ENCODE measurements at places on chromosomes 1 and 21. TPM values are rescaled to one million over a fixed set of nuclear protein-coding genes. Genes with fewer than 3 reads are reported as not detected.

The OLFML3 gene
- total RNA-seq = 0.17 TPM

The AIM2 gene
- total RNA-seq = not detected

The BCAN gene
- total RNA-seq = 0.17 TPM

The FOXD2 gene
- total RNA-seq = 0.21 TPM

DNA sequence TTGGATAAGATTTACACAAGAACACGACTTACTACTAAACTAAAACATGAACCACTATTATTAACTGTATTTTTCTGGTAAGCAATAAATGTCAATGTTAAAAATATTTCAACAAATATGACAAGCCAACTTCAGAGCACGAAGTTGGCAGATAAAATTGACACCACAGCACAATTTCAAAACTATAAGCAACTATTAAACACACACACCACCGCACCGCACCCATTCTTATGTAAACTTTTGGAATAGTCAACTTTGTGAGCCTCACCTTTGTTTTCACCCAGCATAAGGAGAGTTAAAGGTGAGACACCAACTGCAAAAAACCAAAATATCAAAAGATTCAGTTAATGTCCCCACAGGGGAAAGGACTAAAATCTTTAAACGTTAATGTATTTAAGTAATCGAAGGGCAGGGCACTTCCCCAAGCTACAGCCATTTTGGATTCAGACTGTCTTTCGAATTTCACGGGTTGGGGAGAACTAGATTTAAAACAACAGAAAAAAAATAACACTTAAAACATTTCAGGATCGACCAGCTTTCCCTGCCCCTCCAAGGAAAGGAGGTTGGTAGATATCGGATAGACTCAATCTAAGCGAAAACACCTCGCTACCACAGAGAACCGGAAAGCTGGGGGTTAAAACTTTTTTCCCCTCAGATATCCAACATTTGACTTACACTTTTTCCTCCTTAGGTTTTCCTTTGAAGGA lies 872 bp downstream of the GPBP1L1 start:
- no peak for DNase-seq

- DNase-seq = no peak
Measured at GRCh38 chr1:185144233-185144632, 12.5 kb downstream of the TRMT1L start.

GRCh38 chr1:88956003-88956402 lies 36.4 kb downstream of the KYAT3 start:
- no peak for DNase-seq

The SLC19A2 gene
- total RNA-seq = 26.8 TPM

DNA sequence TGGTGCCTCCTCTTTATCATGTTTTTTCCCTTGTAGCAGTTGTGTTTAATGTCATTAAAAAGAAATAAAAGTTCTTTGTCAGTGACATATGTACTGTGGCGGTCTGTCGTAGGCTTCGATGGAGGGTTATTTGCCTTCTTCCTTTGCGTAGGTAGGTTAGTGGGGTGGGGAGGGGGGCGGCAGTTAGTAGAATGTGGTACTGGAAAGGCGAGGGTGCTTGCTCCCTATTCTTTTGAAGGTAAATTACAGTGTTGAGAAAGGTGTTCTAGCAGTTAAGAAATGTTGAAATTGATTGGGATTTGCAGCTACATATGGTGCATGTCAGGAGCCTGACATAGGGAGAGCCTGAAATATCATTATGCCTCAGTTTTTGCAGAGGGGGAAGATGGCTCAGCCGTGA lies 11.9 kb downstream of the FNDC5 start:
- no peak for DNase-seq

DNA sequence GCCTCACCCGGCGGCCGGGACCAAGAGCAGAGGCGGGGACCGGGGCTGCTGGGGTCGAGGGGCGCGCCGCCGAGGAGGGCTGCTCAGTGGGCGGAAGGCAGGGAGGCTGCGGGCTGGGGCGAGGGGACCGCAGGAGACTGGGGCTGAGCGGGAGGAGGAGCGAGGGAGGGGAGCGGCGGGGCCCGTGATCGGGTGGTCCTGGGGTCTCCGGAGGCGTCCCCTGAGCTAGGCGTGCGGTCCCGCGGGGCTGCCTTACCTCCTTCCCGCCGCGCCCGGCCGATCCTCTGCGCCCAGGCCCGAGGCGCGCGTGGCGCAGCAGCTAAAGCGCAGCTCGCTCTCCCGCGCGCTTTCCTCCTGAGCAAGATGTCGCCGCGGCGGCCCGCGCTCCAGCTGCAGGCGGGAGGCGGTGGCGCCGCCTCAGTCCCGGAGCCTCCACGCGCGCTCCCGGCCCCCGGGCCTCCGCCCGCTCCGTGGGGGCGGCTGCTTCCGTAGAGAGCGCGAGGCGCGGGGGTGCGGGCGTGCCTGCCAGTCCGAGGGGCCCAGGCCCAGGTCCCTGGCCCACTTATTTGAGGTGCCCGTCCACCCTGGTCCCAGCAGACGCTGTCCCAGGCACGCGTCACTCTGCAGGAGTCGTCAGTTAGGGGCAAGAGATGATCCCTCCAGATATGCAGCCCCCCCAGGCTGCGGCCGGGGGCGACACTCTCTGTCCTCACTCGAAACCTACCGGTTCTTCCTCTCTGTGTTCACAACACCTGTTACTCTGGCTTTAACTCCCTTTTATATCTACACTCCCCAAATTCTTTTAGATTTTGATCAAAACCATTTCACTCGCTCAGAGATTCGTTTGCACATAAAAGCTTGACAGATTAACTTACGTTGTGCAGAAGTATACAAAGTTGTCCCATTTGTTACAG lies at the start of gene CCSAP:
Gene CCSAP (minus strand): TSS at position 392 of the 914 bp plus-strand sequence. CDS start 582 bp downstream, outside the sequence.
- no peak for DNase-seq

DNA sequence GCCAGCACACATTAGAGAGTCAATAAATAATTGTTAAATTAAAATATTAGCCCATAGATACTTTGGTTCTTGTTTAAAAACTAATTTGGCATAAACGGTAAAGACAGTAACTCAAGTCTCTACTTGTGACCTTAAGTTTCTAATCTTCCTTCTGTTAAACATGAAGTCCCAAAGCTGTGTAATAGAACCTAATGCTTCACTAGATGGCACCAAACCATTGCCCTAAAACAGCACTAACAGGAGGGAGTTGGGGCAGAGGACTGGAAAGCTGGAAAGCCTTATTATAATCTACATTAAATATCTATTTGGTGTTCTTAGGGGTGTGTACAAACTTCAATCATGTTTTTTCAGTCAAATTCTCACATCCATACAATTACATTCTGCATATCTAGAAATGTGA lies 176.7 kb downstream of the OLFM3 start:
- no peak for DNase-seq

DNA sequence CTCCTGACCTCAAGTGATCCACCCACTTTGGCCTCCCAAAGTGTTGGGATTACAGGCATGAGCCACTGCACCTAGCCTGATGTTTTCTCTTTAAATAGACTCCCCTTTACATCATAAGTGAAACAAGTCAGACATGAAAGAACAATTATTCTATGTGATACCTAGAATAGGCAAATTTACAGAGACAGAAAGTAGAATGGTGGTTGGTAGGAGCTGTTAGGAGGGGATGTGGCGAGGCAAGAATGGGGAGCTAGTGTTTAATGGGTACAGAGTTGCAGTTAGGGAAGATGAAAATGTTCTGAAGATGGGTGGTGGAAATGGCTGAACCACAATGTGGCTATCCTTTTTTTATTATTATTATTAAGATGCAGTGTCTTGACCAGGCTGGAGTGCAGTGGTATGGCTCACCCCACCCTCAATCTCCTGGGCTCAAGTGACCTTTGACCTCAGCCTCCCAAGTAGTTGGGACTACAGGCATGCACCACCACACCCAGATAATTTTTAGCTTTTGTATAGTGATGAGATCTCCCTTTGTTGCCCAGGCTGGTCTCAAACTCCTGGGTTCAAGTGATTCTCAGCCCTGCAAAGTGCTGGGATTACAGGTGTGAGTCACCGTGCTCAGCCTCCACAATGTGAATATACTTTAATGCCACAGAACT lies 28.4 kb downstream of the ELF3 start:
- DNase-seq = no peak

DNA sequence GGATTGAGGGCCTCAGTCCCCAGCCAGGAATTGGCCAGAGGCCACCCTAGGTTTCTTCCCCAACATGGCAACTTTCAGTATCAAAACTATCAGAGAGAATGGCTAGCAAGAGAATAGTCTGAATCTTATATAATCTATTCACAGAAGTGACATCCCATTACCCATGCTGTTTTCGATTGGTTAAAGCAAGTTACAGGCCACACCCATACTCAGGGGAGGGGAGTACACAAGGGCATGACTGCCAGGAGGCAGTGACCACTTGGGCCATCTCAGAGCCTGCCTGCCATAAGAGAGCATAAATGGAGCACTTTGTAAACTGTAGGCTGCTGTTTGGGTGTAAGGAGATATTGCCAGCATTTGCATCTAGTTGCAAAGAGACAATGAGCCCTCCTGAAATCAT lies 65.4 kb downstream of the FAM163A start:
- no peak for DNase-seq

- no peak for DNase-seq
Measured at GRCh38 chr1:76782809-76783208, 84.5 kb upstream of the ST6GALNAC5 start.

DNA sequence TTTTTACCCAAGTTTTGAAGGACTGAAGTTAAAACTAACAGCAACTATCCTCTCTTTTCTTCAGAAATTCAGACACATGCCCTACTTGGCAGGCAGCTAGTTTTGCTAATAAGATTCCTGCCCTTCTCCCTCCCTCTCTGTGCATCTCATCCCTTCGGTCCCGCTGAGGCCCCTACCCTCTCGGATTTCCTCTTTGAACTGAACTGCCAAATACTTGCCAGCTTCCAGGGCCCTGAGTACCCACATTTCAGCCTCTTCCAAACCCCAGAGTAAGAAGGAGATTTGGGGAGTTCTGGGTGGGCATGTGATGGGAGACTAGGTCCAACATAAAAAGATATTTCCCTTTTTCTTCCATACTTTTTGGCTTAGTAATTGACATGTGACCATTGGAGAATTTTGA lies 116.5 kb upstream of the JUN start:
- no peak for DNase-seq

DNA sequence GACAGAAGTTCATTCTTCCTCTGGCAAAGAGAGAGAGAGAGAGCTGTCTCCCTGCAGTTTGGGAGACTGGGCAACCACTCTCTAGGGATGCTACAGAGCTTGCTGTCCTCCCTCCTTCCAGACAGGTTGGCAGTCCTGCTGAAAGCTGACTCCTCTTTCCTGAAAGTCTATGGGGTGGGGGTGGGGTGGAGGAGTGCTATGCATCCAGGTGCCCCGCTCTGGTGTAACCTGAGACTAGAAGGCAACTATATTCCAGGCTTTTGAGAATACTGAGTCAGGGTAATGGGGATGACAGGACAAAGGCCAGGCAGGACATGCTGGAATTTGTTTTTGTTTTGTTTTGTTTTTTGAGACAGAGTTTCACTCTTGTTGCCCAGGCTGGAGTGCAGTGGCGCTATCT lies 55.4 kb downstream of the OPTC start:
- DNase-seq = no peak

GRCh38 chr1:189847613-189848012 lies 630.1 kb downstream of the BRINP3 start:
- DNase-seq = no peak

GRCh38 chr1:93692983-93693591 lies 11.4 kb upstream of the BCAR3 start:
- DNase-seq = peak; percentile 88

The CD55 gene
- total RNA-seq = 35.4 TPM

DNA sequence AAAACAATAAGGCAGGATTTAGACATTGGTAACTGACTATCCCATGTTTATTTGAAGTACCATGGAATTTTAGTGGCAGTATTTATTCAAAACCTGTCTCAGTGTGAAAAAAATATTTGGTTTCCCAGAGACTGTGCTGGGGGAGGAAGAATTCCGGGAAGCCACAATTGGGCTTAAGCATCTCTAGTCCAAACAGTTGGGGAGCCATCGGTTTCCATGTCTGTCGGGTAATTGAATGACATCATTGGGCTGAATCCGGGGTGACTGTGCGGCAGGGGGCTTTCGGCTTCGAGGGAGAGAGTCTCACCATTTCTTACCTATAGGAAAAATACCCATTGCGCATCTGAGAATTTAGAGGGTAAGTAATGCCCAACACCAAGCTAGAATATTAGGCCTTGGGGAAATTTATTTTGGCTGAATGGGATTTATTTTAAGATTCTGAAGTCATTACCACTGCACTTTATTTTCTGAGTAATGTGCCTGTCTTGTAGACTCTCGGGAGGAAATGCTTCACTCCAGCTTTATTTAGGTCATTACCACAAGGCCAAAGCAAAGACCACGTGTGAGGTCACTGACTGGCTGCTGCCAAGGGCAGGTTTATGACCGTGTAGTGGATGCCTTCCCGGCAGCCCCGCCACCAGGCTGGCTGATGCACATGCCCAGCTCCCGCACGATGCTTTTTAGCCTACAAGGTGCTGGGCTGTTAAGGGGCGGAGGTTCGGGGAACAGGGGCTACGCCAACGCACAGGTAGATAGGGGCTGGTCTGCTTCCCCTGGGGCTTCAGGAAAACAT lies 23.1 kb upstream of the UMODL1 start:
- peak; percentile 71 for DNase-seq

The HPCAL4 gene
- 0.27 TPM for total RNA-seq

GRCh38 chr1:18719786-18720451 lies 89.3 kb downstream of the PAX7 start:
- DNase-seq = no peak

DNA sequence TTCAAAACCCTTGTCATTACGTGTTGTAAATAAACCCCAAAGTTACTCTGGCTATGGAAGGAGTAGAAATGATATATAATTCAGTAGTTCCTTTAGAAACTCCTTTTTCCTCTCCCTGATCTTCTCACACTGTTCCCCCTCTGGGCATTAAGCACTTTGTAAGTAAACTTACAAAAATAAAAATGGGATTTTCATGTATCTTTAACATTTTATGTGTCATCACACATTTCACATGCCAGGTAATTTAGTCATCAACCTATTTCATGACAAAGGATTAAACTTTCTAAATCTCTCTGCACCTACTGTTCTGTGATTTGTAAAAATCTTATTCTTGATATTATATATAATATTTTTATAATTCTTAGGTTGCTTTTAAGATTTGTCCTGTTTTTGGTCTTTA lies 176.9 kb downstream of the NEK7 start:
- DNase-seq = no peak

The HAO2 gene
- total RNA-seq = not detected

GRCh38 chr21:25176637-25177412 lies 430.5 kb downstream of the MRPL39 start:
- DNase-seq = no peak

DNA sequence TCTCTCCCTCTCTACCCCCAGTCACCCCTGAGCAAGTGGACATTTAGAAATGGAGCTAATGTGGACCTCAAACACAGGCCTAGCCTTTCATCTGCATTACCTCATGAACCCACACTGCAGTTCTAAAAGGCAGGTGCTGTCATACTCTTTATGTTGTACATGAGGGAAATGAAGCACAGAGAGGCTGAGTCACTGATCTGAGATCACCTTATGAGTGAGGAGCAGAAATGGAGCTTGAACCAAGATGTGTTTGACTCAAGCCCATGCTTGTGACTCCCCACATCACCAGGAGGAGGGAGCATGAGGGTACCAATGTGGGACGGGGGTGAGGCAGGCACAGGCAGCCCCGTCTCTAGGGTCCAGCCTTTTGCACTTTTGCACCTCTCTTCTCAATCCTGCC lies 702.8 kb downstream of the PTPRU start:
- DNase-seq = peak; percentile 79

The OPTC gene
- not detected for total RNA-seq

- DNase-seq = no peak
Measured at GRCh38 chr1:29176576-29176975, 5.1 kb downstream of the SRSF4 start.

The ITGB2 gene
- total RNA-seq = 9.1 TPM

The FCRL5 gene
- total RNA-seq = not detected

All from kidney epithelial cell (primary cell).